ENCODE measurements at places on chromosomes 1 and 21. TPM values are rescaled to one million over a fixed set of nuclear protein-coding genes. Genes with fewer than 3 reads are reported as not detected.

ZNF362 gene
- 22.9 TPM for total RNA-seq

SPATA46 gene
- total RNA-seq: not detected

TNFRSF25 gene
- total RNA-seq: 446 TPM

RHOU gene
- total RNA-seq: 2.0 TPM

CFAP141 gene
- not detected for total RNA-seq

SPRR5 gene
- not detected for total RNA-seq

TNFAIP8L2 gene
- total RNA-seq: 3.7 TPM

LMX1A gene
- total RNA-seq: not detected

GJA5 gene
- not detected for total RNA-seq

TMEM81 gene
- total RNA-seq: 2.7 TPM

PI4KB gene
- total RNA-seq: 76.5 TPM

SH3D21 gene
- 3.7 TPM for total RNA-seq

DNAJC6 gene
- 2.0 TPM for total RNA-seq

ARHGEF19 gene
- total RNA-seq: 7.0 TPM

LEMD1 gene
- 0.69 TPM for total RNA-seq

WDR64 gene
- total RNA-seq: 0.25 TPM

RAB7B gene
- not detected for total RNA-seq

FBXO2 gene
- 4.7 TPM for total RNA-seq

RNU1-1 gene
- total RNA-seq: 2,148 TPM

TSPAN1 gene
- 0.53 TPM for total RNA-seq

DUSP12 gene
- total RNA-seq: 29.1 TPM

MR1 gene
- 30.7 TPM for total RNA-seq

ZNF683 gene
- total RNA-seq: 0.32 TPM

CHODL gene
- total RNA-seq: not detected

TLCD4 gene
- total RNA-seq: 0.18 TPM

CD2 gene
- total RNA-seq: 190 TPM

IFNLR1 gene
- 2.4 TPM for total RNA-seq

CAMK2N1 gene
- total RNA-seq: 7.9 TPM

IGSF5 gene
- not detected for total RNA-seq

CBR3 gene
- total RNA-seq: 8.1 TPM

ORC1 gene
- total RNA-seq: 2.1 TPM

MOV10 gene
- 71.0 TPM for total RNA-seq

FCRL4 gene
- total RNA-seq: not detected

KRTAP11-1 gene
- not detected for total RNA-seq

TEDDM1 gene
- not detected for total RNA-seq

PODN gene
- 0.68 TPM for total RNA-seq

TMPRSS15 gene
- total RNA-seq: not detected

FBLIM1 gene
- 0.54 TPM for total RNA-seq

PTPRU gene
- total RNA-seq: 0.13 TPM

ATP1A4 gene
- total RNA-seq: not detected

SLC2A5 gene
- total RNA-seq: 1.5 TPM

FAM72B gene
- total RNA-seq: 0.68 TPM

APOBEC4 gene
- not detected for total RNA-seq

F3 gene
- total RNA-seq: 0.29 TPM

IL20 gene
- not detected for total RNA-seq

MYOC gene
- not detected for total RNA-seq

DDR2 gene
- total RNA-seq: 0.28 TPM

TOR1AIP1 gene
- total RNA-seq: 60.3 TPM

RIPPLY3 gene
- not detected for total RNA-seq

SHE gene
- 0.06 TPM for total RNA-seq

GDAP2 gene
- total RNA-seq: 19.9 TPM

FAM163A gene
- total RNA-seq: not detected

TRIM67 gene
- total RNA-seq: not detected

TMEM54 gene
- 0.35 TPM for total RNA-seq

All from T-cell (primary cell).